ENCODE measurements at places on chromosomes 4 and X.

GRCh38 chrX:124863303-124863702 lies 456.4 kb upstream of the TEX13C start:
- no peak for DNase-seq

DNA sequence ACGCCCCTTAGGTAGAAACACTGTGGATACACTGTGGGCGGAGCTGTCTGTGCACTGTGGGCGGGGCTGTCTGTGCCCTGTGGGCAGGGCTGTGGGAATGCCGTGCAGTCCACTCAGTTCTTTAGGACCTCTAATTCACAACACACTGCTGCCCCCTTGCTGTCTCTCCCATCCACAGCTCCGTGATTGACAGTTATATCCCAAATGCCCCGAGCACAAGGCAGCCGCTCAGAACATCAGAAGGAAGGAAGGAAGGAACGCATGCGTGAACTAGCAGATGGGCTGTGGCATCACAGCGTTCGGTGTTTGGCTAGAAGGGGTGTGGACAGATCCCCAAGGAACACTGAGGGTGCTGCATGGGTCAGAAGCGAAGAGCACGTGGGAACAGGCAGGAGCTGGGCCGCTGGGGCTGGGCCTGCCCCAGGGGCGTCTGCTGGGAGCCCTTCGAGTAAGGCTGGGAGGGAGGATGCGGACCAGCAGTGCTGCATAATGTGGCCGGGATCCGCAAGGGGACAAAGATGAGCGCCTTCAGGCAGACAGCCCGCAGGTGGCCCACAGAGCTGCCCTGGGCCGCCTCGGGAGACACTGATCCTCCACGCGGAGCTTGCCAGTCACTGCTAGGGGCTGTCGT lies 29.8 kb downstream of the ACOX3 start:
- peak; percentile 39 for DNase-seq

- DNase-seq = no peak
These were observed 12.7 kb downstream of the FGFBP1 start for GRCh38 chr4:15925830-15926229.

DNA sequence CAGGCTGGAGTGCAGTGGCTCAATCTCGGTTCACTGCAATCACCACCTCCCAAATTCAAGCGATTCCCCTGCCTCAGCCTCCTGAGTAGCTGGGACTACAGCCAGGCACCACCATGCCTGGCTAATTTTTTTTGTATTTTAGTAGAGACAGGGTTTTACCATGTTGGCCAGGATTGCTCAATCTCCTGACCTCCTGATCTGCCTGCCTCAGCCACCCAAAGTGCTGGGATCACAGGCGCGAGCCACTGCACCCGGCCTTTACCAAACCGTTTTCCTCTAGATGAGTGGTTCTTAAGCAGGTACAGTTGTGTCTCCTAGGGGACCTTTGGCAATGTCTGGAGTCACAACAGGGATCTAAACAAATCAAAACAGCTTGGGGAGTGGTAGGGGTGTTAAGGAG lies 11.6 kb downstream of the AMELX start:
- no peak for DNase-seq

DNA sequence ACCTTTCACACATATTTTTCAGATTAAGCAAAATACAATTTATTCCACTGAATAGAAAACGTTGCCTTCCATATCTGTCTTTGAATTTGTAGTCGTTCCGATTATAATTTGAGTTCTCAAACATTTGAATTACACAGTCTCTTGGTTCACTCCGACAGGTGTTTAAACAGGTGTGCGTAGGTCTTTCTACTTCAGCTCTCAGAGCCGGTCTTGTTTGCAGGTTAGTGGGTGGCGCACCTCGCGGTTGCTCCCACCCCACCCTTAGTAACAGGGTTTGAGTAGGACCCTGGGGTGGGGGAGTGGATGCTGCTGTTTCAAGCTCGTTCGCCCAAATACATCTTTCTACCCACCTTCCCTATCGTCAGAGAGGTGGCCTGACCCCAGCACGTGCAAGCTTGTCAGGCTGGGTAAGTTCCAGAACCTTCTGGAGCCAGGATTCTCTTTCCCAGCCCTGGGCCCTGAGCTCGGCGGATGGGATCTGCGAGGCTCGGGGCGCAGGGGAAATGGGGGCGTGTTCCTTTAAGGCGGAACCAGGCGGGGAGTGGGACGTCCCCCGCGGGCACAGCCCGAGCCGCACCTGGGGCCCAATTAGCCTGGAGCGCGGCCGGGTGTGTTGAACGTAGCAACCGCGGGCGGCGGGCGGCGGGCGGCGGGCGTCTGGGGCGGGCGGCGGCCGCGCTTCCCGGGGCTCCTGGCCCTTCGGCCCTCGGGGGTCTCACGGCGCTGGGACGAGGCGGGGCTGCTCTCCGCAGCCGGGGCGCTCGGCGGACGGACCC lies at the start of gene FAM149A:
TSS of gene FAM149A (plus strand) at position 591 of the 776 bp plus-strand sequence.
- peak; percentile 38 for DNase-seq

- no peak for DNase-seq
These were observed 483.8 kb downstream of the AFF2 start for GRCh38 chrX:148984238-148984637.

DNA sequence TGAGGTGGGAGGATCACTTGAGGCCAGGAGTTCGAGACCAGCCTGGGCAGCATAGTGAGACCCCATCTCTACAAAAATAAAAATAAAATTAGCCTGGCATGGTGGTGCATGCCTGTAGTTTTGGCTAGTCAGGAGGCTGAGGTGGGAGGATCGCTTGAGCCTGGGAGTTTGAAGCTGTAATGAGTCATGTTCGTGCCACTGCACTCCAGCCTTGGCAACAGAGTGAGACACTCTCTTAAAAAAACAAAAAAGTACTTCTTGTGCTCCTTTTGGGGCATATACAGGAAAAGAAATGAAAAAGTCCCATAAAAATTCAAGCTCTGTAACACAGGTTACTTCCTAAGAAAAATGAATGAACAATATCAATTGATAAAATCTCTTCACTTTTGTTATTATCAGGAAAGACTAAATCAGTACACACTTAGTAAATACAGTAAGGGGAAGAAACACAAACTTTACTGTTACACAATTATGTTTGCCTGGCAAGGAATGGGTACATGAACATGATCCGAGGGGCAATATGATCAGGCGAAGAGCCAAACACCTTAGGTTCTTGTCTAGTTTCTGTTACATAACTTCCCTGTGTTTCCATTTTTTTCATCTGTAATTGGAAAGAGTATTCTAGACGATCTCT lies 46.9 kb downstream of the CCDC158 start:
- no peak for DNase-seq

DNA sequence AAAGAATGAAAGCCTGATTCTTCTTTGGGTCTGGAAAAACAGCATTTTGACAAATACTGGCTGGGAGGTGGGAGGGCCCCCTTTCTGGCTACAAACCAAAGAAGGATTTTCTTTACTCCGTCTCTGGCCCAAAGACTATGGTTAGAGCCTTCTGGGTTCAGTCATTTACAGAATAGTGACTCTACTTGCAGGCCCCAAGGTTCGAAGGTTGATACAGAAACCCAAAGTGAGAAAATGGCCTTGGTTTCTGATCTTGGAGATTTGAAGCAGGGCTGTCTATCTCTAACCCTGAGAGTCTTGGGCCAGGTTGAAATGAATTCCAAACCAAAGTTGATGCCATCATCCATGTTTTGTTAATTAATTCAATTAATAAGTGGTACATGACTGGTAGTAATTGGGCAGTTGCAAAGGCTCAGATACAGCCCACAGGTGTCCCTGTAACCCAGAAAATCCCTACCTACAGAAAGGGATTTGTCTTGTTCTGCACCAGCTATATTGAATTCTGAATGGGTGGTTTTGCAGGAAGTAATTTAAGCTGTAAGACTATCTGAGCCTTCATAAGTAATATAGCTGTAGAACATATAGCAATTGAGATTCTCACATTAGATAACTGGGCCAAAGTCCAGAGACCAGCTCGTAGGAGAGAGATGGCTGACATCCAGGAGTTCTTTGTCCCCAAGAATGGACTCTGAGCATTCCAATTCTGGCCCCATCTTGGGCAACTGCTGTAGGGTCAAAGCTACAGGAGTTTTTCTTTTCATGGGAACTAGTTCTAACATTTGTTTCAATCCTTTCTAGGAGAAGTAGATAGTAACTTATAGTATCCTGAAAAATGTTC lies 34.5 kb downstream of the CHRNA9 start:
- DNase-seq = no peak

DNA sequence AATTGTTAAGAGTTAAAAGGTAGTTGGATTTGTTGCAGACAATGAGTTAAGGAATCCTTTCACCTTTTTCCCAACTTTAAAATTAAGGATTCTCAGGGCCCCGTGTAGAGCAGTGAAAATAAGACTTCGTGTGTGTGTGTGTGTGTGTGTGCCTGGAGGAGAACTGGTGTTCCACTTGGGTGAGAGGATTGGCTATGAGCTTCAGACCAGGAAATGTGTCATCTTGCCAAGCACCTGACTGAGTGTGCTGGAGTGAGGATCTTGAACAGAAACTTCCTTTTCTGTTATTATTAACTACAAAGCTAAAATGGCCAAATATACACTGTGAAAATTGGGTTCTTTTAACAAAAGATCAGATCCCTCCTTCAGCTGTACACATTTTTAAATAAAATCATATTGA lies 113.1 kb upstream of the VCX2 start:
- no peak for DNase-seq

GRCh38 chr4:87493115-87493514 lies 36.1 kb downstream of the SPARCL1 start:
- DNase-seq = no peak

DNA sequence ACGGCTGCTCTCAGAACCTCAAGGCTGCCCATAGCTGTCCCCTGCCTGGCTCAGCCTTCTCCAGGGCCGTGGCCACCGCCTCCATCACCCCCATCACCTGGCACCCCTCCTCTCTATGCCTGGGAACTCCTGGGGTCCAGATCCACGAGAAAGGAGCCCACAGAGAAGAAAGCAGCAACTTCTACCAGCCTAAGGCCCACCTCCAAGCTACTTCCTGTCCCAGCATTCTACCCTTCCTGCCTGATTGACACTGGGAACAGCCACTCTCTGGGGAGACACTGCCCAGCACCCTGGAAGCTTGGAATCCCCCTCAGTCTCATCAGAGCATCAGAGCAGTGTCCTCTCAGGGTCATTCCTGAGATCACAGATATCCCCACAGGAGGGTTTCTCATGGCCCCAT lies 36.9 kb upstream of the PROM1 start:
- no peak for DNase-seq

GRCh38 chr4:1466034-1466862 lies 60.0 kb upstream of the NKX1-1 start:
- DNase-seq = no peak

- DNase-seq = no peak
These were observed 298.5 kb upstream of the NR3C2 start for GRCh38 chr4:148740701-148741100.

DNA sequence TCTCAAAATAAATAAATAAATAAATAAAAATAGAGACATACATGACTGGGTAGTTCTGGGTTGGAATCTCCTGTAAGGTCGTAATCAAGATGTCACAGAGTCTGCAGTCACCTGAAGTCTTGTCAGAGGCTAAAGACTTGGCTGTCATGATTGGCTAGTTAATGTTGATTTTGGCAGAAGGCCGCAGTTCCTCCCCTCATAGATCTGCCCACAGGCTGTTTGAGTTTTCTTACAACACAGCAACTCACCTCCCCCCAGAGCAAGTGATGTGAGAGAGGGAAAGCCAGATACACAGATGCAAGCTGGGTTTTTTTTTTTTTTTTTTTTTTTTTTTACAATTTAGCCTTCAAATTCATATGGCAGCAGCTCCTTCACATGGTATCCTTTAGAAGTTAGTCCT lies 36.4 kb upstream of the BMPR1B start:
- DNase-seq = no peak

GRCh38 chrX:71652405-71652804 lies 14.9 kb upstream of the LOC101059915 start:
- peak; percentile 70 for DNase-seq

DNA sequence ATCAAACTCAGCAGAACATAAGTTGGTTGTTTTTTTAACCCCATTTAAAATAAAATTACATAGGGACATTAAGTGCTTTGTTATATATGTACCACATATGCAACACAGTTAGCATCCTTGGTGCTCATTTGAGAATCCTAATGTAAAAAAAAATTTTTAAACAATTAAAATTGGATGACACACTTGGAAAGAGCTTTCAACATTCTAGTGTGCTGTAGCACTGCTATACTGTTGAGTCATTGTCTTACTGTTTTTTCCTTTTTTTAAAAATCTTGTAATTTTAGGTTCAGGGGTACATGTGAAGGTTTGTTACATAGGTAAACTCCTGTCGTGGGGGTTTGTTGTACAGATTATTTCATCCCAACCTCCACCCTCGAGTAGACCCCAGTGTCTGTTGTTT lies 12.8 kb downstream of the THAP9 start:
- DNase-seq = no peak

- DNase-seq = no peak
These were observed 37.3 kb downstream of the DCUN1D4 start for GRCh38 chr4:51880016-51880915.

DNA sequence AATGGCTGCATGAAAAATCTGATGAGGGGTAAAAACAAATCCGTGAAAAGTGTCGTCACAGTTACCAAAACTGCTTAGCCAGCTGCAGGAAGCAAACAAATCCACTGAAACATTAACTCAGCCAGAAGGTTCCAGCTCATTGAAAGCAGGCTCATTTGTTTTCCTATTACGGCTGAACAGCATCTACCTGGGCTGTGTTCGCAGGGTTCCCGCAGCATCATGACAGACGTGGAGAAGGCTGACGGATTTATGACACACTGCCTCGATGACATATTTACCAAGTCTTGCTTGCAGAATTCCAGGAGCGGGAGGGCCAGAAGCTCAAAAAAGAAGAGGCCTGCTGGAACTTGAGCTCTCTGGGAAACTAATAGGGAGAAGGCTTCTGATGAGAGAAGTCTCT lies 781.1 kb downstream of the RAB28 start:
- DNase-seq = no peak

- DNase-seq = no peak
These were observed 55.0 kb upstream of the NR0B1 start for GRCh38 chrX:30364229-30364628.

- DNase-seq = no peak
These were observed 30.3 kb upstream of the RGN start for GRCh38 chrX:47047989-47048388.

- peak; percentile 83 for DNase-seq
These were observed 11.2 kb upstream of the CCNQ start for GRCh38 chrX:153609917-153610835.

DNA sequence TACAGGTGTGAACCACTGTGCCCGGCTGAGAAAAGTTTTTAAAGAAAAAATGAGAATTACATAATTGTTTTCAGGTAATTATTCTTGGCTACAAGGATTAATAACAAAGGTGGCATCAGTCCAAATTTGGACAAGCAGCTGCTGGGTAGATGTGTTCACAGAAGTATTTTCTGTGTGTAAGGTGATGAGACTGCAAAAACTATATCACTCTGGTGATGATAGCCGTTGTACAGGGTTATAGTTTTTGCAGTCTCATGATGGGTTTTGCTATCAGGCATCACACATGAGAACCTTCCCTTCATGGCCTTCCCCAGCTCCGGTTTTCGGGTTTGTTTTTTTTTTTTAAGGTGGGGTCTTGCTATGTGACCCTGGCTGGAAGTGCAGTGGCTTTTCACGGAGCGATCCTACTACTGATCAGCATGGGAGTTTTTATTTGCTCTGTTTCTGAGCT lies 5.1 kb upstream of the SLC10A3 start:
- DNase-seq = no peak

GRCh38 chr4:7343950-7344349 lies 90.8 kb downstream of the PSAPL1 start:
- DNase-seq = no peak
